Brain microvascular endothelial cell (primary cell): ENCODE measurements at places on chromosomes 11 and 22.

DNA sequence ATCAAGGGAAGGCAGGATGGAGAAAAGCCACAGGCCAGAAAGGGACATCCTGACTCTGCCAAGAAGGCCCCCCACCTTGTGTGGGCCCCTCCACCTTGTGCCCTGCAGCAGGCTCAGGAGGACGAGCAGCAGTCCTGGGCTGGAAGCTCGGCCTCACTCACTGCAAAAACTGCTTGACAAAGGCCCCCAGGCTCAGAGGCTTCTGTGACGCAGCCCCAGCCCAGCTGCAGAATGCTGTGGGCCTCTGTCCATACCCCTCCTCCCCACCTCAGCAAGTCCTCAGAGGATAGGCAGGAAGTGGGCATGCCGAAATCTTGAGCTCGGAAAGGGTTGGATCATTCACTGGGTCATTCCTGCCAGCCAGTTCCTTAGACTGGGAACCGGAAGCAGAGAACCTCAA lies 61.9 kb downstream of the NRXN2 start:
- DNase-seq = peak; percentile 27

- no peak for DNase-seq
These were observed 2.5 kb downstream of the FERMT3 start for GRCh38 chr11:64208796-64209562.

DNA sequence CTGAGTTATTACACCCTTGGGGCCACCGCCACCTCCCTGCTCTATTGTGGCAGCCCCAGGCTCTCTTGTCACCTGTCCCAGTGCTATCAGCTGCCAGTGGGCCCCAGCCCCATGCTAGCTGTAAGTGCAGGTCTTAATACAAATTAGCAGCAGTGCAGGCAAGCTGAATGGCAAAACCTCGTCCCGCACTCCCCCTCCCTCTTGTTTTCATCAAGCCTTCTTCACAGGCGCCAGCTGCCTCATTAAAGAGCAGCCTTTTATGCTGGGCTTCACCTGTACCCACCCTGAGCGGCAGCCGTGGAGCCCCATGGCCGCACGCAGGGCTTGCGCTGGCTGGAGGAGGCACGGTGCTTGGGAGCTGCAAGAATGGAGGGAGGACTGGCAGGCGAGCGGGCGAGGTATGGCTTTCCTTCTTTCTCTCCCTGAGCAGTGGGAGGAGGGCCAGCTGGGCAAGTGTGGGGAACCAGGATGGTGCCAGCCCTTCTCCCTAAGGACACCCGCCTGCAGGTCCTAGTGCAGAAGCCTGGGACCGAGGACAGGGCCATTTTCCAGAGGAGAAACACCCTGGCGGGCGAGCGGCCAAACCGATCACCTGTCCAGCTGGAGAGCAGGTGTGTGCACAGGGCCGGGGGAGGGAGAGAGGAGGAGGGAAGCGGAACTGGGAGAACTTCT lies 70.7 kb downstream of the FLI1 start:
- no peak for DNase-seq

DNA sequence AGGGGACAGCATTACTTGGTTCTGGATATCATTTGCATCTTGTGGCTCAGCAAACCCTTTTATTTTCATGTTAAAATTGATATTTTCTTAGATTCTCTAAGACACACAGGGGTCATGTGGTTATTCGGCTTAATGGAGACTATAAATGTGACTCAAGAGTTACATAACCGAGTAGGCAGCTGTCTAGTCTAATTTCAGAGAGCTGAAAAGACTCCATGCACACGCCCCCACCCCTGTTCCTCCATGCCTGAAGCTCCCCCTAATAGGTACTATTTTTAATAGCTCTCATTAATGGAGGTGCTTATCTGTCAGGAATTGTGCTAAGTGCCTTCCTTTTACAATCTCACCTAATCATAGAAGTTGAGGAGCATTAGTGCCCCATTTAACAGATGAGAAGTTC lies 189.2 kb upstream of the ARHGAP20 start:
- DNase-seq = no peak

GRCh38 chr11:2002042-2002776 lies 4.6 kb upstream of the H19 start:
- DNase-seq = no peak

DNA sequence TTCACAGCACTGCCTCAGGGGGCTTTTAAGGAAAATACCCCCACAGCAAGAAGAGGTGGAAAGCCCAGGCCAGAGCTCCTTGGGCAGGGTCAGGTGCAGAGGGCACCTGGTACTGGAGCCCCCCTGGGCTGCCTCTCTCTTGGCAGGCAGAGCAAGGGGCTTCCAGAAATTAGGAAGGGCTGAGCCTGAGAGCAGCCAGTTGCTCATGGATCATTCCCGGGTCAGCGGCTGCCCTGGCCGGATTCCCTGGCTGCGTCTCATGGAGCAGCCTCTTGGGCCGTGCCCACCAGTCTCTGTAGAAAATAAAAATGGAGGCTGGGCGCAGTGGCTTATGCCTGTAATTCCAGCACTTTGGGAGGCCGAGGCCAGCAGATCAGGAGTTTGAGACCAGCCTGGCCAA lies 10.3 kb upstream of the OMP start:
- no peak for DNase-seq

DNA sequence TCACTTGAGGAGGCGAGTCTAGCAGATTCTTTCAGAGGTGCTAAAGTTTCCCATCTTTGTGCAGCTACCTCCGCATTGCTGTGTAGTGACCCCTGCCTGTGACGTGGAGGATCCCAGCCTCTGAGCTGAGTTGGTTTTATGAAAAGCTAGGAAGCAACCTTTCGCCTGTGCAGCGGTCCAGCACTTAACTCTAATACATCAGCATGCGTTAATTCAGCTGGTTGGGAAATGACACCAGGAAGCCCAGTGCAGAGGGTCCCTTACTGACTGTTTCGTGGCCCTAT lies 8.9 kb upstream of the SAMM50 start:
- DNase-seq = no peak

- DNase-seq = no peak
These were observed 730 bp upstream of the TNNI2 start for GRCh38 chr11:1838077-1838425.

GRCh38 chr11:79822766-79823165 lies 381.9 kb upstream of the TENM4 start:
- no peak for DNase-seq

DNA sequence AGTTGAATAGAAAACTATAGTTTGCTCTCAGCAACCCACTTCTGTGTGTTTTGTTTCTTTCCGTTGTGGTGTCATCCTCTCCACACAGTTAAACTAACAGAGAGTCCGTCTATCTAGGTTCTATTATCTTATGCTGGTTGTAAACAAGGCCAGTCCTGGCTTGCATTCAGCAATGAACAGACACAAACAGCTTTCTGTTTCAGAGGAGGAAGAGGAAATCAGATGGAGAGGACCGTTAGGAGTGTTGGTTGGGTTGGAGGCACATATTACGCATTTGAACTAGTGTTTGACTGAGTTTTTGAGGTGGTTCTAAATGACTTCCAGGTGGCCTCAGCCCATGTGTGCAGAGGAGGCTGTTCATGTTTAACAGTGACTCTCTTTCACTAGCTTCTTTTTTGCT lies 129.5 kb upstream of the SORL1-AS1 start:
- no peak for DNase-seq

- no peak for DNase-seq
These were observed 5.3 kb downstream of the ATF4 start for GRCh38 chr22:39525658-39525975.

- DNase-seq = no peak
These were observed 5.7 kb upstream of the PPFIBP2 start for GRCh38 chr11:7508087-7508486.

DNA sequence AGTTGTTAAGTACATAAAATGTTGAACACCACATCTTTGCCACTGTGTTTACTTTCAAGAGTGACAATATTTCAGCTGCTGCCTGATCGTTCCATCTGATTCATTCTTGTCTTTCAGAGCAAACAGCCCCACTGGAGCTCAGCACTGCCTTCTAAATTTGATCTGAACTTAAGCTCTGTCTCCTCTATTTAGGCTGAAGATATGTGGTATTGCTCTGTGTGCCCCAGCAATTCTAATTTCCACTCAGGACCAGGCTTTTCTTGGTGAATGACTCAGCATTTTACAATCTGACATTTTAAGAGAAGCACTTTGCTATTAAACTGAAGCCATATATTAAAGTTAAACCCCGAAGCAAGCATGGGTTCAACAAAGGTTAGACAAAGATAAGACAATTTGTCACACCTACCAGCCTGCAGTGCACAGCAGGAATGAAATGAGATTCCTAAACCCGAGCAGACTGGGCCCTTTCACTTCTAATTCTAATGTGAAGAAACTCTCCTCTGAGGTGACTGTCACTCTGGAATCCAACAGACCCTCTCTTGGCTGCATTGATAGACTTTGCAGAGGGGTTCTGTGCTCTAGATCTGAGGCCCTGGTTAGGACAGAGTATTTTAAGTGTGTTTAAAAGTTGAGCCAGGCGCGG lies 41.7 kb upstream of the PLET1 start:
- peak; percentile 17 for DNase-seq

- no peak for DNase-seq
These were observed 176.0 kb upstream of the MPPED2 start for GRCh38 chr11:30762188-30762587.

DNA sequence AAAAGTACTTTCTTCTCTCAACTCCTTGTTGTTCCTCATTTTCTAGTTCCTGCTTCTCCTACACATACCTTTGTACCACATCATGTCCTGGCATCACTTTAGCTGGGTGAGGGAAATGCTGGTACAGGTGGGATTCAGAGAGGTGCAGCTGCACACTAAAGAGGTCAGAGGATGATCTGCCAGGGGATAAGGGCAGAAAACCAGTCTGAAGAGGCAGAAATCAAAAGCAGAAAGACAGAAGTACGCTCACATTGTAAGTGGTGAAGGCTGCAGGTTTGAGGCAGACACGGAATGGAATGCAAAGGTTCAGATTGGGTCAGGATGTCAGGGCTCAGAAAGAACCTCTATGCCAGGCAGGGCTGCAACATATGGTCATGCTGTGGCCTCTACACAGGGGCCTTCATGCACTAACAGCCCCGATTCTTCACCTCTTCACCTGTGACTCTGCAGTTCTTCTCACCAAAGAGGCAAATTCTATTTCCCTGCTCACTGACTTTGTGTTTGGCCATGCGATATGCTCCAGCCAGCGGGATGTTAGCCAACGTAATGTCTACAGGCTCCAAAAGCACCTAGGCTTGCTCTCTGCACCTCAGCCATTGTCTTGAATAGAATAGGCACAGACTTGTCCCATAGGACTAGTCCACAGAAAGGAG lies 373.7 kb downstream of the NXPE2 start:
- DNase-seq = no peak

DNA sequence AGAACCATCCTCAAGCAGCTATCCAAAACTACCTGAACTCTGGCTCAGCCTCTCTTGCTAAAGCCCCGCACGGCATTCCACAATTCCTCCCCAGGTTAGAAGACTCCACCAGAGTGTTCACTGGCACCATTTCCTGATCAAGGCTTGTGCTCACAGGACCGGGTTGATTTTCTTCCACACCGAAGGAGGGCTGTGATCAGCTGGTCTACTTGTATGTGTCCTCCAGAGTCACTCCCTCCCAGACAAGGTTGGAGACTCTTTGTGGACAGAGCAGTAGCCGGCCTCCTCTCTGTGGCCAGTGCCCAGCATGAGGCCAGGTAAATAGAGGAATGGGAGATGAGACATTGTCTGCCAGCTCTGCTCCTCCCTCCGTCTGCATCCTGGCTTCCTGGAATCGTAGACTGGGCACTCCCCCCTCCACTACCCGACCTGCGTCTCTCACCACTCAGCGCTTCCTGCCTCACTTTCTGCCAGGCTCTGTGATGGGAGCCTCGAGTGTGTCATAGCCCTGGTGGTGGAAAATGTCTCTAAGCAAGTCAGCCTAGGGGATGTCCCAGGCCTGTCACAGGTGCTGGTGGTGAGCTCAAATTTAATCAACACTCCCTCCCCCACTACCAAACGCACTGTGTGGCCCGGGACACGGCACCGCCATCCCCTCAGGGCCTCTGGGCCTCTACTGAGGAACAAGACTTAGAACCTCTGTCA lies 12.5 kb upstream of the TMPRSS6 start:
- DNase-seq = no peak

- peak; percentile 66 for DNase-seq
These were observed 34.5 kb downstream of the CPT1A start for GRCh38 chr11:68806931-68807844.

DNA sequence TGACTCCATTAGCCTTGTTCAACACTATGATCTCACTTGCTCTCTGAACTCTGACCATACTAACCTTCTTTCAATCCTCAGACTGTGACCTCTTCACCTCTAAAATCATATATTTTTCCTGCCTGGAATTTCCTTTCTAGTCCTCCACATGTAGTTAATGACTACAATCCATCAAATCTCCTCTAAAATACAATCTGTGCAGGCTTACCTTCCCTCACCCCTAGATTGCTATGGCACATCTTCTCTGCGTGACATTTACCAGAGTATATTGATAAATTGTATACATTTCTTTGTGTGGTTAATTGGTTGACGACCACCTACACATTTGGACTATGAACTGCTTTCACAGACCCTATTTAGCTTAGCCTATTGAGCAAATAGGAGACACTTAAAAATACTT lies 1330.2 kb upstream of the TENM4 start:
- no peak for DNase-seq

DNA sequence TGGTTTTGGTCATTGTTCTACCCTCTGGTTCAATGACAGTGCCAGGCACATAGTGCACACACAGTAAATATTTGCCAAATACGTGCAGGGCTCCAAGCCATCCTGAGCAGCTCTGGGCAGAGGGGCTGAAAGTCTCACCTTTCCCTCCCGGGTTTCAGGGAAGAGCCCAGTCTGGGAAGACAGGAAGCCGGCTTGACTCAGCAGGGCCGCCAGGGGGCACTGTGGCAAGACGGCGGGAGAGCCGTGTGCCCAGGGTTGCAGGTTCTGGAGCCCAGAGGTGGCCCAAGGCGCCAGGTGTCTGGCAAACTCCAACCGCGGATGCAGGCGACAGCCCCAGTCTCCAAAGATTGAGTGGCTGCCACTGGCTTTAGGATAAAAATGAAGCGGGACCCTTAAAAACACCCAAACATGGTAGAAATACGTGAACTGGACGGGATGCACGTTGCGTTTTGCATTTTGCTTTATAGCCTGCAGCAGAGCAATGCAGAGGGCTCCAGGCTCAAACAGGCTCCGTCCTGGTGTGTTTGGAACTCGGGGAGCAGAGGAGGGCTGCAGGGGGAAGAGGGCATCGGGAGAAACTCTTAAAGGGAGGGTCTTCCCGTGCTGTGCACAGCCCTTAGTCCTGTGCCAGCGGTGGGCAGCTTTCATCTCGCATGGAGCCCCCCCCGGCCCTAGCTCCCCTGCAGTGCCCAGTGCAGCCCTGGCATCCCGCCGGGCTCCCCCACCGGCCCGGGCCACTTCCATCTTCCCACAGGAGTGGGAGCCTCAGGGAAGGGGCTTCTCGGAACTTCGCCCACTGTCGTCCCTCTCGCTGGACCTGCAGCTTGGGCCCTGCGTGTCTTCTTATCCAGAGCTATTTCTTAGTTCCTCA lies 10.7 kb downstream of the KRTAP5-5 start:
- DNase-seq = no peak

DNA sequence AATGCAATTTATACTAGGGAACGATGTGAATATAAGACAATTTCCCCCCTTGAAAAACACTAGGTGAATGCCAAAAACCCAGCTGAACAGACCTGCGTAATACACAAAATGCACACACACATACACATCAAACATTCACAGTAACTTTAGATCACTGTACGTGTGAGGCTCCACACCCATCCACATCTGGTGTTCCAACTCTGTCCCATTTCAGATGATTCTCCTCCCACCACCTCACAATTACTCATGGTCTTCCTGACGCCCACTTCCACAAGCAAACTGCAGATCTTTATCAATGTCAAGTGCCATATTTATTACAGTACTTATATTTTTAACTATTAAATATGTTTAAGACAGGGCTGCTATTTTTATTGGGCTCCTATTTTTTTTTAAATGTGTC lies 57.8 kb upstream of the TENM4 start:
- DNase-seq = no peak
